Central memory CD4-positive, alpha-beta T cell (primary cell): ENCODE measurements at places on chromosomes 2 and 18.

- DNase-seq, result no peak
Observed at GRCh38 chr18:50192995-50193795, 1.8 kb downstream of the MYO5B start.

GRCh38 chr2:7795778-7796563 lies 878.8 kb downstream of the RNF144A start:
- DNase-seq, result no peak

DNA sequence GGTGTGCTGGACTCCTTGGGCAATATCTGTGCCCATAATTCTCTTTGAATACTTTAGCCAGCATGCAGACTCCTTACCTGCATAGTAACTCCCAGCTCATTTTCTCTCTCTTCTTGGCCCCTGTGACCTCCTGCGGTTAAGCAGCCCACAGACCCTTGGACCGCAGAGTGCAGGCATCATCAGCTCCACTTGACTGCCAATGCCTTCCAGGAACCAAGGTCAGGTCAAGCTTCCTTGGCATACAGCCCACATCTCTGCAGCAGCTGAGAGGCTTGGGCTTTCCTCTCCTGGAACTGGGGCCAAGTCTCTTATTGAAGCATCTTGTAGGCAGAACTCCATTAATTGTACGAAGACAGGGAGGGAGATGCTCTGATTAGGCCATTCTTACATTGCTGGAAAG lies 130.1 kb upstream of the PIEZO2 start:
- no peak for DNase-seq

DNA sequence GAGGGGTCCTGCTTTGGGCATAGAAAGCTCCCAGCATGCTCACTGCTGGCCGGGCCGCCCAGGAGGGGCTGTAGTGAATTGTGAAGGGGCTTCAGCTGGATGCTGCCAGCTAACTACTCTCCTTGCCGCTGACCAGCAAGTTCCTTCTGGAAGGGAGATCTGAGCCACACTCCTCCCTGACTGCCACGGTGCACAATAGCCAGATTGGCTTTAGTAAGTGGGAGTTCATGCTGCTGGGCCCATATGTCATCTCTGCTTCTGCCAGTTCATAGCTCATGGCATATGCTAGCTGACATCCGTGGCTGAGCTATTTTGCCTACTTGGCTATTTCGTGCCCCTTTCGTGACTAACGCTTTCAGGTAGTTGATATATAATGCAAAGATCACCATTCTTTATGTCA lies 51.6 kb upstream of the ROCK2 start:
- no peak for DNase-seq

DNA sequence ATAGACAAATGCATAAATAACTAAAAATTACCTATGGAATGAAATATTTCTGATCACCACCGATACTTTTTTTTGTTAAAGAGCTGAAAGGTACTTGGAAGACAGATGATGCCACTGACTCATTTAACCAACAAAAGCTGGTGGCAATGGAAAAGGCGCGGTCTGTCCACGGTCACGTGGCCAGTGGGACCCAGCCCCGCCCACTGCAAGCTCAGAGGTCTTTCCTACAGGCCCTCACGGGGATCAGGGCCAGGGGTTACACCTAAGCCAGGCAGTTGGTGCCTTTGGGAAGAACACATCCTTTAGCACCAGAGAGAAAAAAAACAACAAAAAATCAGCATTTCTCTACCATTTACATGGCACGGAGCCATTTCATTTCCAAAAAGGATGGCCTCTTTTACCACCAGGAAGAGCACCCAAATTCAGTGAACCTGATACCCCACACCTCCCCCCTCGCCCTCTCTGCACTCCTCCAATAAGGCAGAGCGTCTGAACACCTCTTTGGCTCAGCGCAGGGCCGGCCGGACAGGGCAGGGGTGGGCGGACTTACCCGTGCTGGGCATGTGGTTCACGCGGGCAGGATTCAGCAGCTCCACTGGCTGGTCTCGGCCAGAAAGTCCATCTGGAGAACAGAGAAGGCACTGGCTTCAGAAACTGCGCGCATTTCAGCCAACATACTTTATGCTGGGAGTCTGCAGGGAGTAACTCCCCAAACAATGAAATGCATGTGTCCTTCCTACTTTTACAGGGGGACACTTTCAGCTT lies 164.6 kb downstream of the HDAC4 start:
- DNase-seq, result no peak

DNA sequence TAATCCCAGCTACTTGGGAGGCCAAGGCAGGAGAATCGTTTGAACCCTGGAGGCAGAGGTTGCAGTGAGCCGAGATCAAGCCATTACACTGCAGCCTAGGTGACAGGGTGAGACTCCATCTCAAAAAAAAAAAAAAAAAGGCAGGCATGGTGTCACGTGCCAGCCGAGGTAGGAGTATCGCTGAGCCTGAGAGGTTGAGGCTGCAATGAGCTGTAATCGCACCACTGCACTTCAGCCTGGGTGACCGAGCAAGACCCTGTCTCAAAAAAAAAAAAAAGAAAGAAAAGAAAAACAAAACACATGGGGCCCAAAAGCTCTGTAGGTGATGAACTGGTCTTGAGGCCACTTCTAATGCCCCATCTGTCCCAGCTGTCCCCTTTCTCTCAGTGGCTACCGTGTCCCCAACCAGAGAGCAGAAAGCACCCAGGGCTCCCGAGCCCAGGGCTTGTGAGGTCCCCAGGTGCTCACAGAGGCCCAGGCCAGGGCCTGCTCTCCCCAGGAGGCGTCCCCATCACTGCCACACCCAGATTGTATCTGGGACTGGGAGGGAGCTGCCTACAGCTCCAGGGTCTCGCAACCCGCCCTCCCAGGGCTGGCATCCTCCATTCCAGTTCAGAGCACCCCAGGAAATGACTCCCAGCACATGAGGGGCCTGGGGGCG lies 8.5 kb downstream of the KLHL30 start:
- no peak for DNase-seq

GRCh38 chr18:35511428-35511827 lies 13.7 kb upstream of the INO80C start:
- no peak for DNase-seq
